ENCODE measurements at places on chromosomes 5 and 9. TPM values are rescaled to one million over a fixed set of nuclear protein-coding genes. Genes with fewer than 3 reads are reported as not detected.
A peak's percentile ranks its signal among the peaks of the same experiment; 100 is the strongest.

The C8G gene
- total RNA-seq, result 1.7 TPM

The TMEM174 gene
- total RNA-seq, result not detected

GRCh38 chr5:148729182-148729581, 74.9 kb upstream of the HTR4 start:
- H3K27me3 ChIP-seq, result no peaks in the 10 kb centered on the region
- no peak overlapping the region for H3K27ac ChIP-seq
- no peaks in the 10 kb centered on the region for H3K36me3 ChIP-seq
- no peaks in the 10 kb centered on the region for H3K4me1 ChIP-seq
- no peak overlapping the region for H3K4me3 ChIP-seq

DNA sequence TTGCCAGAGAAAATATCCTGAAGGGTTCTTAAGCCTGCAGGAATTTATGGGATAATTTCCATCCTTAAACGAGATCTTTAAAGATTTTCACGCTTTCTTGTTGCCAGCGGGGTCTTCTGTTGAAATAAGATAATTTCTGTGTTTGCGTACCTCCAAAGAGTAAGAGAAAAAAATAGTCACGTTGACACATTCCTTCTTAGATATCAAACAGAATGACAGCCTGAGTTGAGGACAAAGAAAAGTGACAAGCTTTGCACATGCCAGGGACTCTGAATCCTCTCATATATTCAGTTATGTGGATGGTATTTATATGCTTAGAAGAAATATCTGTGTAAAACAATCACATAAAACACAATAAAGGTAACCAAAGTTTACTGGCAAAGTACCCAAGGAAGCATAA, 21.6 kb upstream of the PAM start:
- H3K27me3 ChIP-seq, result no peaks in the 10 kb centered on the region
- no peaks in the 10 kb centered on the region for H3K4me1 ChIP-seq
- no peak overlapping the region for H3K4me3 ChIP-seq
- H3K36me3 ChIP-seq, result no peaks in the 10 kb centered on the region
- H3K27ac ChIP-seq, result no peak overlapping the region

DNA sequence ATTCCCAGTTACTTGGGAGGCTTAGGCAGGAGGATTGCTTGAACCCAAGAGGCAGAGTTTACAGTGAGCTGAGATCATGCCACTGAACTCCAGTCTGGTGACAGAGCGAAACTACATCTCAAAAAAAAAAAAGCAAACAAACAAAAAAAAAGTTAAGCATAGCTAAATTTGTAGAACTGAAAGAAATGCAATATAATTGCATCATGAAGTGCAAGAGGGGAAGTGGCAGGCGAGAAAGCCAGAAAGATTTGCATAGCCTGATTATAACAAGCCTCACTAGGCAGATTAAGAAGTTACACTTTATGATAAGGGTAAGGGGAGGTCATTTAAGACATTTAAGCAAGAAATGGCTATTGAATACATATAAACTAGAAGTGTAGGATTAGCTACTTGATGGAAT, 187.1 kb downstream of the EDIL3 start:
- H3K36me3 ChIP-seq, result no peaks in the 10 kb centered on the region
- no peak overlapping the region for H3K27ac ChIP-seq
- DNase-seq, result no peak
- no peaks in the 10 kb centered on the region for H3K4me1 ChIP-seq
- H3K4me3 ChIP-seq, result no peak overlapping the region

DNA sequence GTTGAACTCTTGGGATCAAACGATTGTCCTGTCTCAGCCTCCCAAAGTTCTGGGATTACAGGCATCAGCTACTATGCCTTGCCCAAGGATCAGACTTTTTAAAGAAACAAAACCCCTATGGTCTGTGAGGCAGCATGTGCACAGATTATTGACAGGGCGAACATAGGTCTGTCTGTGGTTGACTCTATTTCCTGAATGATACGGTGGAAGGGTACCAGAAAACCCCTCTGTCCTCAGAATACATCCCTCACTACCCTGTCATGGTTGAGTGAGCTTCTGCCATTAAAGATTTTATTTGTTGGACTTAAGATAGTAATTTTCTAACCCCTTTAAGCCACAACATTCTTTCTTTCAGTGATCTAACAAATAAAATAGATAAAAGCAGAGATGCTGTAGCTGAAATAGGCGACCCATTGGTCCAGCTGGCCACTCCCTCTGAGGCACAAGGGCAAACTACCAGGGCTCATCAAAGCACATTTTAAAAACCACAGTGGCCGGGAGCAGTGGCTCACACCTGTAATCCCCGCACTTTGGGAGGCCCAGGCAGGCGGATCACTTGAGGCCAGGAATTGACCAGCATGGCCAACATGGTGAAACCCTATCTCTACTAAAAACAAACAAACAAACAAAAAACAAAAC, 84.9 kb upstream of the ANKRD55 start:
- no peak for DNase-seq
- no peak overlapping the region for H3K4me3 ChIP-seq
- H3K36me3 ChIP-seq, result no peaks in the 10 kb centered on the region
- no peaks in the 10 kb centered on the region for H3K4me1 ChIP-seq

GRCh38 chr9:134252084-134252830, 74.0 kb upstream of the RXRA start:
- peak overlapping the region; percentile 36 for H3K27ac ChIP-seq
- no peak overlapping the region for H3K4me3 ChIP-seq
- H3K27me3 ChIP-seq, result no peaks in the 10 kb centered on the region
- peaks cover 4% of the 10 kb centered on the region for H3K4me1 ChIP-seq
- H3K36me3 ChIP-seq, result no peaks in the 10 kb centered on the region
- DNase-seq, result peak; percentile 81

DNA sequence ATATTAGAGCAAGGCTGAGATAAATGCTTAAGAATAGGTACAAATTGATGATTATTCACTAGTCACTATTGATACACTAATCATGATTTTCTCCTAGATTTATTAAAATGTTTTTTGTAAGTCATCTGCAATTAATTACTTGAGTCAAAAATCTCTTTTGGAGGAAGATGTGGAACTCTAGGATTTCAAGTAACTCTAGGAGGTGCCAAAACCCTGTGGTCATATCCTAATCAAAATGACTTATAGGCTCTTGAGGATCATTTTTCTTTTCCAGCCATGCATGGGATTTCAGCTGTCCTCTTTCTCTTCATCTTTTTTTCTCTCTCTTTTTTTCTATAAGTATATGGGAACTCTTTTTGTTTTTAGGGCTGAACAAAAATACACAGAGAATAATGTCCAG, 141.8 kb upstream of the CD180 start:
- no peak overlapping the region for H3K27ac ChIP-seq
- H3K27me3 ChIP-seq, result no peaks in the 10 kb centered on the region
- DNase-seq, result no peak
- H3K36me3 ChIP-seq, result no peaks in the 10 kb centered on the region
- H3K4me3 ChIP-seq, result no peak overlapping the region
- no peaks in the 10 kb centered on the region for H3K4me1 ChIP-seq

DNA sequence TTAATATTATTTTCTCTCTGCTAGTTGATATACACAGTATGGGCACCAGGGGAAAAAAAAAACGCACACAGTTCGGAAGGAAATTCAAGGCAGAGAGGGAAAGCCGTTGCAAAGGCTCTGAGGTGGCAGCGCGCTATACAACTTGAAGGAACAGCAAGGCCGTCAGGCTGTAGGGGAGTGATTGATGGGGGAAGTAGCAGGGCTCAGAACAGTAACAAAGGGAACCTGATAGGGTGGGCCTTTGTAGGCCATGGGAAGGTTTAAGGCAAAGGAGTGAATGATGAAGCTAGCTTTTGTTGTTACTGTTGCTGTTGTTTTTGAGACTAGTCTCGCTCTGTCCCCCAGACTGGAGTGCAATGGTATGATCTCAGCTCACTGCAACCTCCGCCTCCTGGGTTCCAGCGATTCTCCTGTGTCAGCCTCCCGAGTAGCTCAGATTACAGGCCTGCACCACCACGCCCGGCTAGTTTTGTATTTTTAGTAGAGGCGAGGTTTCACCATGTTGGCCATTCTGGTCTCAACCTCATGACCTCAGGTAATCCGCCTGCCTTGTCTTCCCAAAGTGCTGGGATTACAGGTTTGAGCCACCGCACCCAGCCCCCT, 27.0 kb downstream of the AQP7 start:
- no peak overlapping the region for H3K4me3 ChIP-seq
- peak overlapping the region; percentile 68 for H3K27ac ChIP-seq
- H3K4me1 ChIP-seq, result peaks cover 28% of the 10 kb centered on the region
- DNase-seq, result no peak
- peaks cover 1% of the 10 kb centered on the region for H3K36me3 ChIP-seq
- H3K27me3 ChIP-seq, result no peaks in the 10 kb centered on the region

DNA sequence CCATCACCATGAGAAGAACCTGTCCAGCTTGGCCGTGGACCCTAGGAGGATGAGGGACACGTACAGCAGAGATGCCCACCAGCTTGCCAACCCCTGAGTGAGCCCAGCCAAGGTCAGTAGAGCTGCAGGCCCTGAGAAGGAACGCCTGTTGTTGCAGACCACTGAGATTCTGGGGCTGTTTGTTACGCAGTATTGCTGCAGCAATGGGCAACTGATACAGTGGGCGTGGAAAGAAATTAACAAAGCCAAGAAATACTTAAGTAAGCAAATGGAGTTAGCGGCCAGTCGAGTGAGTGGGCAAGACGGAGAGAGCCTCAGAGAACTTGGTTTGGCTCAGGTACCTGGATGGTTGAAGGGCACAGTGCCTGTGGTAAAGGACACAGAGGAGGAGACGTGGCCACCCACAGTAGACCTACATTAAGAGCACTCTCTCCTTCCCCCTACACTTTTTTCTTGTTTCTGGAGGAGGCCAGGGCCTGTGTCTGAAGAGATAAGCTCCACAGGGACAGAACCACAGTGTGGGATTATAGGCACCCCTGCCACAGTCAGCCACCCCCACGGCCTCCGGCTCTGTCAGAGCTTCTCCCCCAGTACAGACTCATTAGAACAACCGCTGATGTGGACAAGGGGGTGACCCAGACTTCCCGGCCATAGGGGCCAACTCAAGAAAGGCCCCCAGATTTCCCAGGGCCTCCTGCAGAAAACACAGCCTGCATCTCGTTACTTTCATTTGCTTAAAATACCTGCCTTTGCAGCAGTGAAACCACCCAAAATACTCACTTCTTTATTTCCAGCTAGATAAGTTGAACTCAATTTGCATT, 40.1 kb upstream of the GRHPR start:
- H3K36me3 ChIP-seq, result no peaks in the 10 kb centered on the region
- no peak overlapping the region for H3K27ac ChIP-seq
- H3K27me3 ChIP-seq, result no peaks in the 10 kb centered on the region
- no peak for DNase-seq
- H3K4me3 ChIP-seq, result no peak overlapping the region

- H3K27me3 ChIP-seq, result no peaks in the 10 kb centered on the region
- no peaks in the 10 kb centered on the region for H3K4me1 ChIP-seq
- H3K4me3 ChIP-seq, result no peak overlapping the region
- H3K36me3 ChIP-seq, result no peaks in the 10 kb centered on the region
- no peak overlapping the region for H3K27ac ChIP-seq
- no peak for DNase-seq
Observed at GRCh38 chr5:102453716-102454115, 45.1 kb downstream of the SLCO6A1 start.

GRCh38 chr5:32713770-32714381, 2.8 kb downstream of the NPR3 start:
- peak overlapping the region; percentile 54 for H3K4me3 ChIP-seq
- H3K27me3 ChIP-seq, result peaks cover 13% of the 10 kb centered on the region
- no peaks in the 10 kb centered on the region for H3K4me1 ChIP-seq
- H3K36me3 ChIP-seq, result no peaks in the 10 kb centered on the region
- H3K27ac ChIP-seq, result no peak overlapping the region

DNA sequence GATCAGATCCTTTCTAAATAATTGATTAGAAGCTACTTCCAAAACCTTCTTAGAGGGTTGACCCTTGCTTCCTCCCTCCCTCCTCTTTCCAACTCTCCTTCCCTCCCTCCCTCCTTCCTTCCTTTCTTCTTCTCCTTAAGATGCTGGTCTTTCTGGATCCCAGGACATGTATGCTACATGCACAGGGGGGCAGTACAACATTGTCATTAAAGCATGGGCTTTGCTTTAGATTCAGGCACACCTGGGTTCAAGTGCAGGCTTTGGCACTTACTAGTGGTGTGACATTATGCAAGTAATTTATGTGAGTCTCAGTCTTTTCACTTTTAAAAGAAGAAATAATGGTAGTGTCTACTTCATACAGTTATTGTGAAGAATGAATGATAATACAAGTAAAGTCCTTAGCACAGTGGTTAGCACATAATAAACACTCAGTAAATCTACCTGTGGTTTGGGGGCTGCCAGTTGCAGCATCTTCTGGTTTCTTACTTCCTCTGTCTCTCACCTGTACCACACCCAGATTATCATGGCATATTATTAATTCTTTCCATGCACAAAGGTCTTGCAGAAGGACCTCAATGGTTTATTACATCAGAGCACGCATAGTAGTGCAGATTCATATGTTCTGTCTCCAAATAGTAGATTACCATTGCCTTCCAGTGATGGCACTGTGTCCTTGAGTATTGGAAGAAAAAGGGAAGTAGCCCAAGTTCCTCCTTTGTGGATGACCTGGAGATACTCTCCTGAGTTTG, 154.1 kb downstream of the ARHGAP26 start:
- no peak overlapping the region for H3K27ac ChIP-seq
- no peaks in the 10 kb centered on the region for H3K36me3 ChIP-seq

- no peaks in the 10 kb centered on the region for H3K4me1 ChIP-seq
- no peaks in the 10 kb centered on the region for H3K36me3 ChIP-seq
- no peak overlapping the region for H3K4me3 ChIP-seq
- H3K27me3 ChIP-seq, result peaks cover 29% of the 10 kb centered on the region
- H3K27ac ChIP-seq, result no peak overlapping the region
Observed at GRCh38 chr5:77620405-77620804, 18.1 kb downstream of the OTP start.

- no peak for DNase-seq
- no peaks in the 10 kb centered on the region for H3K27me3 ChIP-seq
- no peak overlapping the region for H3K4me3 ChIP-seq
- no peaks in the 10 kb centered on the region for H3K36me3 ChIP-seq
- no peak overlapping the region for H3K27ac ChIP-seq
Observed at GRCh38 chr5:2663489-2663888, 88.0 kb downstream of the IRX2 start.

DNA sequence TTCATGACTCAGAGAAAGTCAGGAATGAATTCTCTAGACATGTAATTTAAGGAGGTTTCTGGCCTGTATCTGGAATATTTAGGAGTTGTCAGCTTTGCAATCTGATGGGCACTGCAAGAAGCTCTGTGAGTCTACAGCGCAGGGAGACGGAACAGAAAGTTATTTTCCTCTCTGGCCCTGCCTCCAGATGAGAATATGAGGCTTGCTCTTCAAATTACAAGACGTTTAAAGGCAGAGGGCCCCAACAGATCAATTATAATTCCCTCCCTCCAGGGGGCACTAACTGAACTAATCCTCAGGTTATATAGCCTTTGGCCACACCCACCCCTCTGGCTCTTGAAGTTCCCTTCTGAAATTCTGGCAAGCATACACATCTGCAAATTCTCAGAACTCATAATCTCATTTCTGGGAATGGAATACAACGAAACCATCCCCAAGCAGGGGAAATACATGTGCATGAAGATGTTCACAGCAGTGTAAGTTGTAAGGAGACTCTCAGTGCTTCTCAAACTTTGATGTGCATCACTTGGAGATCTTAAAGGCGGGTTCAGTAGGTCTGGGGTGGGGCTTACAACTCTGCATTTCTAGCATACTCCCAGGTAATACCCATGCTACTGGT, 307.6 kb downstream of the CWC27 start:
- no peaks in the 10 kb centered on the region for H3K36me3 ChIP-seq
- no peak for DNase-seq
- no peaks in the 10 kb centered on the region for H3K4me1 ChIP-seq
- no peak overlapping the region for H3K27ac ChIP-seq
- no peaks in the 10 kb centered on the region for H3K27me3 ChIP-seq

GRCh38 chr9:86645303-86645702, 291.1 kb upstream of the TUT7 start:
- no peaks in the 10 kb centered on the region for H3K36me3 ChIP-seq
- no peaks in the 10 kb centered on the region for H3K27me3 ChIP-seq
- no peaks in the 10 kb centered on the region for H3K4me1 ChIP-seq
- no peak overlapping the region for H3K4me3 ChIP-seq

GRCh38 chr5:172115541-172115982, 72.5 kb downstream of the STK10 start:
- H3K27me3 ChIP-seq, result no peaks in the 10 kb centered on the region
- H3K27ac ChIP-seq, result no peak overlapping the region
- H3K36me3 ChIP-seq, result peaks cover 7% of the 10 kb centered on the region
- no peak for DNase-seq

Measured in gastrocnemius medialis (tissue), 4 donors.